PC-3 (cell line): ENCODE measurements at places on chromosomes 16 and 17.
A peak's percentile ranks its signal among the peaks of the same experiment; 100 is the strongest.

GRCh38 chr17:58232707-58233156 is 5.7 kb upstream of the LPO start:
- no peak overlapping the region for H3K27ac ChIP-seq
- no peaks in the 10 kb centered on the region for H3K36me3 ChIP-seq
- peak; percentile 41 for DNase-seq

GRCh38 chr17:46198233-46198632 is 5.0 kb upstream of the KANSL1 start:
- H3K4me1 ChIP-seq, result peaks cover 9% of the 10 kb centered on the region
- H3K36me3 ChIP-seq, result peaks cover 11% of the 10 kb centered on the region; the same call in 1 of the 2 replicates
- no peaks in the 10 kb centered on the region for H3K27me3 ChIP-seq

- no peaks in the 10 kb centered on the region for H3K36me3 ChIP-seq
- no peak for DNase-seq
- peaks cover 7% of the 10 kb centered on the region for H3K4me1 ChIP-seq
- H3K27ac ChIP-seq, result no peak overlapping the region
- no peaks in the 10 kb centered on the region for H3K27me3 ChIP-seq
- no peak overlapping the region for H3K4me3 ChIP-seq
These were observed 2.4 kb downstream of the ZNF768 start for GRCh38 chr16:30523768-30524574.

- H3K36me3 ChIP-seq, result no peaks in the 10 kb centered on the region
- H3K27ac ChIP-seq, result no peak overlapping the region
- DNase-seq, result no peak
These were observed 23.5 kb downstream of the WNT9B start for GRCh38 chr17:46874906-46875305.

GRCh38 chr17:64537488-64537887 is 30.7 kb downstream of the CEP95 start:
- DNase-seq, result no peak
- no peaks in the 10 kb centered on the region for H3K27me3 ChIP-seq
- no peak overlapping the region for H3K27ac ChIP-seq

GRCh38 chr16:50440531-50440930 is 71.7 kb upstream of the BRD7 start:
- no peak for DNase-seq
- no peaks in the 10 kb centered on the region for H3K4me1 ChIP-seq
- no peaks in the 10 kb centered on the region for H3K27me3 ChIP-seq
- no peak overlapping the region for H3K4me3 ChIP-seq

GRCh38 chr16:30030841-30031413 is at the start of gene TLCD3B:
TSS of gene TLCD3B (minus strand) at chr16:30031271. CDS start at chr16:30030527, 744 bp downstream.
- H3K4me1 ChIP-seq, result no peaks in the 10 kb centered on the region
- H3K27me3 ChIP-seq, result no peaks in the 10 kb centered on the region
- peak within 1 kb of the TSS; percentile 47; the same call in 1 of the 2 replicates for H3K4me3 ChIP-seq

DNA sequence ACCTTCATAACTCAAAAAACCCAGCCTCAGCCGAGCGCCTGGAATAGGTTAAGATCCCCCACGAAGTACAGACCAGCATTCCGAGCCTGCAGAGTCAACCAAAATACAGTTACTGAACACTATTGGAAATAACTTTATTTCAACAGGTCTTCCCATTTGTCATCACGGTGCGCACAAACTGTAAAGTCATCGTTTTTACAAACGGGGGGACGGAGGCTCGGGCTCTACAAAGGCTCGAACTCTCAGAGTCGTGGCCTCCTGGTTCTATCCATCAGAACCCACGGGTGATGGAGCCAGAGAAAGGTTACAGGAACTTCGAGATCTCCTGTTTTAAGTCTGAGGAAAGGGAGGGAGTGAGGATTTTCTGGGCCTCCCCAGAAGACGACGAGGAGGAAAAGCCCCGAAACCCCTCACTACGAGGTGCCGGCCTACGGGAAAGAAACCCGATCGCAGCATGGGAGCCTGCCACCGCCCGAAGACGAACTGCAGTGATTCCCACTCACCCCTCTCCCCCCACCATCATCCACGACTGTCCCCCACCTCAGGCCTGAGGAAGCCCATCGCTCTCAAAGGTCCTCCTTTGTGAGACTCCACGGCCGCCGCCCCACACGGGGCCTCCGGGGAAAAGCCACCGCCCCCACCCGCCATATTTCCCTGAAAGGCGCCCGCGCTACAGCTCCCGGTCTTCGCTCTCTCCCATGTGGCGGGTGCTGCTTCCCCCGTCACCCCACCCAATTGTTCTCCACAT is 917 bp downstream of the YWHAE start:
- H3K27ac ChIP-seq, result peak overlapping the region; percentile 83
- peak overlapping the region; percentile 79 for H3K4me3 ChIP-seq
- no peak for DNase-seq
- H3K27me3 ChIP-seq, result no peaks in the 10 kb centered on the region
- H3K36me3 ChIP-seq, result peaks cover 8% of the 10 kb centered on the region

GRCh38 chr17:79361873-79362771 is 248.7 kb downstream of the RBFOX3 start:
- no peak overlapping the region for H3K27ac ChIP-seq
- no peak overlapping the region for H3K4me3 ChIP-seq
- H3K4me1 ChIP-seq, result no peaks in the 10 kb centered on the region

DNA sequence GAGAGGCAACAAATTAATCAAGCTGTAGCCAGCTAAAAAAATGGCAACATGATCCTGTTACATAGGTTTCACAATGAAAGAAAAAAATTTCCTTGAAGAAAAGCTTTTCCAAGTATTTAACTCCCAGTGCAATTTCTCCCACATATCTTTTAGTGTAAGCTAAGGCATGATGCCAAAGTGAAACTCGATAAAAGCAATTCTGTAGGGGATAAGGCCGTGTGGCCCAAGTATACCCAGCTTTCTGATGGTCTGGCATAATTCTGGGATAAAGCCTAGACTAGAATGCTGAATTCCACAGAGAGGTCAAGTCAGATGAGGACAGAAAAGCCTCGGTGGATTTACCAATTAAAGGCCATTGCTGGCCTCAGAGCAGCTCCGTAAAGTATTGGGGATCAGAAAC is 36.2 kb downstream of the CTCF start:
- no peaks in the 10 kb centered on the region for H3K36me3 ChIP-seq
- peaks cover 11% of the 10 kb centered on the region for H3K4me1 ChIP-seq
- H3K27me3 ChIP-seq, result no peaks in the 10 kb centered on the region
- H3K27ac ChIP-seq, result no peak overlapping the region

DNA sequence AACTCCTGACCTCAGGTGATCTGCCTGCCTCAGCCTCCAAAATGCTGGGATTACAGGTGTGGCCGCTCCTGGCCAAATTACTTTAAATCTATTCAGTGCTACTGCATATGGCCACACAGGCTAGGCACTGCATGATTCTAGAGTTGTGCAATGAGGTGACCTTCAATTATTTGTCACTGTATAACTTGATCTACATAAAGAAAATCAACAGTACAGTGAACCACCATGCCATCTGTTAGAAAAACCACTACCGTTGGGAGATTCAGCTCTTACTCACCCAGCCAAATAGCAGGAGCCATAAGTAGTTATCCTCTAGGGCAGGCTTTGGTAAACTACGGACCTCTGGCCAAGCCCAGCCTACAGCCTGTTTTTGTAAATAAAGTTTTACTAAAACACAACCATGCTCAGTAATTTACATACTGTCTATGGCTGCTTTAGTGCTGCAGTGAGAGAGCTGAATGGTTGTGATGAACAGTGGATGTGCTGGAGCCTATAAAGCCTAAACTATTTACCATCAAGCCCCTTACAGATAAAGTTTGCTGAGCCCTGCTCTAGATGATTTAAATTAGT is 40.7 kb upstream of the TANC2 start:
- no peak overlapping the region for H3K27ac ChIP-seq
- DNase-seq, result peak; percentile 70
- H3K4me1 ChIP-seq, result 0 out of 2 replicates have a peak, but pooled peaks cover 6% of the 10 kb centered on the region
- no peak overlapping the region for H3K4me3 ChIP-seq
- H3K27me3 ChIP-seq, result no peaks in the 10 kb centered on the region

- H3K4me1 ChIP-seq, result no peaks in the 10 kb centered on the region
- no peak for DNase-seq
- no peaks in the 10 kb centered on the region for H3K27me3 ChIP-seq
- H3K27ac ChIP-seq, result no peak overlapping the region
- H3K4me3 ChIP-seq, result no peak overlapping the region
These were observed 366.3 kb downstream of the NPIPA8 start for GRCh38 chr16:17970157-17970765.

DNA sequence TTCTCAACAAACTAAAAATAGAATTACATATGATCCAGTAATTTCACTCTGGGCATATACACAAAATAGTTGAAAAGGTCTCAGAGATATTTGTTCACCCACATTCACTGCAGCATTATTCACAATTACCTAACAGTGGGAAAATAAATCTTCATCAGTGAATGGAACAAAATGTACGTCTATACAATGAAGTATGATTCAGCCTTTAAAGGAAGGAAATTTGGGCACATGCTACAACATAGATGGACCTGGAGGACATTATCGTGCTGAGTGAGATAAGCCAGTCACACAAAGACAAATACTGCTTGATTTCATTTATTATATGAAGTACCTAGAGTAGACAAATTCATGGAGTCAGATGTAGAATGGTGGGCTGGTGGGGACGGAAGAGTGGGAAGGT is 47.0 kb downstream of the MFSD11 start:
- H3K36me3 ChIP-seq, result 0 out of 2 replicates have a peak, but pooled peaks cover 3% of the 10 kb centered on the region
- H3K27ac ChIP-seq, result no peak overlapping the region
- no peak for DNase-seq
- no peak overlapping the region for H3K4me3 ChIP-seq
- H3K4me1 ChIP-seq, result peaks cover 10% of the 10 kb centered on the region

GRCh38 chr16:69490707-69491324 is 66.4 kb downstream of the CYB5B start:
- no peak for DNase-seq
- H3K36me3 ChIP-seq, result no peaks in the 10 kb centered on the region; the same call in 1 of the 2 replicates
- H3K4me1 ChIP-seq, result no peaks in the 10 kb centered on the region
- H3K27me3 ChIP-seq, result no peaks in the 10 kb centered on the region

DNA sequence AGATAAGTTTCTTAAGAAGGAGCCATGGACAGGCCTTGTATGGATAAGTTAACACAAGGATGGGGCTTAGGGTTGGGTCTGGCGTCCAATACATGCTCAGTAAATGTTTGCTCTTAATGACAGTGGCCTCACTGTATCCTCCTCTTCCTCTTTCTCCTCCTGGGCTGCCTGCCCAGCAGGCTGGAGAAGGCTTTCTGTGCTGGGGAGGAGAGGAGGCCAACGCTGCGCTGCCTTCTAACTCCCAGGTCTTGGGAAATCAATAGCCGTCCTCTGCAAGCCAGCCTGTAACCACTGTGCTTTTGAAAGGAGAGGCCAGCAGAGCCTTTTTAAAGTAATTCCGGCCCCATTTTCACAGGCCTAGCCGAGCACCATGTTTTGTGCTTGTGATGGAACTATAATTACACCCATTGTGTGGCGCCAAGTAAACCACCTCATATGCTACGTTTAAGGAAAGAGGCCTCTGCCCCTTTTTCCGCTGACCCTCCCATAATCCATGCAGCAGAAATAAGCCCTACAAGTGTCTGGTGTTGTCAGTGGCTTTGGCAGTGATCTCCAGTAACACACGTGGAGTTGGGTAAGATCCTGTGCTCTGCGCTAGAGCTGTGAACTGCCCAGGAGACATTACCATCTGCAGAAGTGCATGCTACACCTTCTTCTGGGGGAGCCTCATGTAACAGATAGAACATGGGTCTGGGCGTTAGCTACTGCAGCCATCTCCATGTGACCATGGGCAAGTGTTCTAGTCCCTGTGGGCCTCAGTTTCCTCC is 368.2 kb downstream of the SNX29 start:
- no peak for DNase-seq
- no peaks in the 10 kb centered on the region for H3K27me3 ChIP-seq
- peaks cover 34% of the 10 kb centered on the region for H3K4me1 ChIP-seq
- no peak overlapping the region for H3K27ac ChIP-seq

DNA sequence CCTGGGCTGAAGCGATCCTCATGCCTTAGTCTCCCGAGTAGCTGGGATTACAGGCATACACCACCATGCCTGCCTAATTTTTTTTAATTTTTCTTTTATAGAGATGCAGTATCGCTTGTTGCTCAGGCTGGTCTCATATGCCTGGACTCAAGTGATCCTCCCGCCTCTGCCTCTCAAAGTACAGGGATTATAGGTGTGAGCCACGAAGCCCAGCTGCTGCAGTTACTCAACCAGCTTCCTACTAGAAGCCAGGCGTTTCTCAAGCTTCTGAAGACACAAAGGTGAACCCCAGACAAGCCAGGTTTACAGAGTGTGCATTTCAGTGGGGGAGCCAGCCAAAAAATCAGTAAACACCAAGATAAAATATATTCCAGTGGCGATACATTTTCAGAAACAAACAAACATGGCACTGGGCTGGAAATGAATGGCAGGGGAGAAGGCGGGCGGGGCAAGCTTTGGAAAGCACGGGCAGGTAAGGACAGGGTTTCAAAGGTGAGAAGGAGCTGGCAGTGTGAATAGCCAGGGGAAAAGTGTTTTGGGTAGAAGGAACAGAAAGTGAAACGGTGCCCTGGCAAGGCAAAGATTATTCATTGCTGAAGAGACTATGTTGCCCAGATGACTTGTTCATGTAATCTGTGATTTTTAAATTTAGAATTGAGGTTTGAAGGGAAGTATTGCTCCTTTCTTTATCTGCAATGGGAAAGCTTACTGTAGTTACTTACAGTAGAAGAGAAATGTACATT is 471.1 kb downstream of the WWOX start:
- no peak overlapping the region for H3K27ac ChIP-seq
- no peaks in the 10 kb centered on the region for H3K27me3 ChIP-seq
- H3K4me1 ChIP-seq, result no peaks in the 10 kb centered on the region
- no peak for DNase-seq

DNA sequence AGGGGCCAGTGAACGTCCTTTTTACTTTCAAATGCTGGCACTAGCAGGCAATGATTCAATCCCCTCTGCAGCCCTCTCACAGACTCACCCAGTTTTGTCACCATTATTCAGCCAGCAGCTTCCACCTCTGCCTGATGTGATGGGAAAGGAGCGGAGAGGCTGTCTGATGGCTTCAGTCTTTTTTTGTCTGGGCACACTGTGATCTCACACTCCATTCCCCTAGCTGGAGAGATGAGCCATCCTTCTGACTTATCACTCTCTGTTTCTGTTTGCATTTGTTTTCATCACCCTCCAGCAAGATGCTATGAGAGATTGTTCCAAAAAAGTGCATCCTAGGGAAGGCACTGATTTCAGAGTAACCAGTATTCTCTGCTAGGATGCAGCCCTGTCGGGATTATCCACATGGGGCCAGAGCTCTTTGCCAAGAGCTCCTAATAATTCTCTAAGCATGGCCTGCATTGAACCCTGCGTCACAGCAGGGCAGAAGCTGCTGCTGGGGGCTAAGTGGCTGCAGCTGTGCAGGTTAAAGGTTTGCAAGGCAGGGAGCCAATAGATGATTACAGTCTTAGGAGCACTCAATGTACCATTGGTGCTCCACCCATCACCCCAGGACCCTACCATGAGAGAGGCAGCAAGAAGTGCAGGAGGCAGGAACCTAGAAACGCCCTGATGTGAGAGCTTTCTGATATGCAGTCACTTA is 236.1 kb upstream of the C16orf82 start:
- H3K36me3 ChIP-seq, result no peaks in the 10 kb centered on the region
- no peaks in the 10 kb centered on the region for H3K4me1 ChIP-seq
- DNase-seq, result no peak
- peaks cover 12% of the 10 kb centered on the region for H3K27me3 ChIP-seq
- H3K27ac ChIP-seq, result no peak overlapping the region

GRCh38 chr17:28173031-28173561 is 130.6 kb downstream of the NLK start:
- DNase-seq, result no peak
- H3K4me1 ChIP-seq, result no peaks in the 10 kb centered on the region
- no peaks in the 10 kb centered on the region; the same call in 1 of the 2 replicates for H3K36me3 ChIP-seq
- no peak overlapping the region for H3K27ac ChIP-seq

GRCh38 chr16:19044769-19045168 is 22.6 kb upstream of the COQ7 start:
- no peak overlapping the region for H3K27ac ChIP-seq
- H3K27me3 ChIP-seq, result no peaks in the 10 kb centered on the region
- H3K4me1 ChIP-seq, result no peaks in the 10 kb centered on the region
- H3K4me3 ChIP-seq, result no peak overlapping the region
- H3K36me3 ChIP-seq, result peaks cover 8% of the 10 kb centered on the region
- no peak for DNase-seq
